Dermis blood vessel endothelial cell (primary cell): ENCODE measurements at places on chromosomes 6 and 20. TPM values are rescaled to one million over a fixed set of nuclear protein-coding genes. Genes with fewer than 3 reads are reported as not detected.

Gene ESF1
- total RNA-seq, result 14.0 and 14.3 TPM in 2 replicates

Gene RIPPLY2
- total RNA-seq, result 0.42 TPM in 1 of 2 replicates, not detected in the other

Gene BMP2
- 23.1 and 33.7 TPM in 2 replicates for total RNA-seq

Gene TSHZ2
- total RNA-seq, result 1.5 and 1.9 TPM in 2 replicates

Gene ZBTB22
- total RNA-seq, result 15.8 and 16.8 TPM in 2 replicates
